Activated CD4-positive, alpha-beta T cell treated with anti-CD3 and anti-CD28 coated beads for 4 hours (primary cell): ENCODE measurements at places on chromosomes 2 and 18.
A peak's percentile ranks its signal among the peaks of the same experiment; 100 is the strongest.

- DNase-seq, result no peak
Measured at GRCh38 chr2:3535794-3536681, 16.7 kb upstream of the ADI1 start.

DNA sequence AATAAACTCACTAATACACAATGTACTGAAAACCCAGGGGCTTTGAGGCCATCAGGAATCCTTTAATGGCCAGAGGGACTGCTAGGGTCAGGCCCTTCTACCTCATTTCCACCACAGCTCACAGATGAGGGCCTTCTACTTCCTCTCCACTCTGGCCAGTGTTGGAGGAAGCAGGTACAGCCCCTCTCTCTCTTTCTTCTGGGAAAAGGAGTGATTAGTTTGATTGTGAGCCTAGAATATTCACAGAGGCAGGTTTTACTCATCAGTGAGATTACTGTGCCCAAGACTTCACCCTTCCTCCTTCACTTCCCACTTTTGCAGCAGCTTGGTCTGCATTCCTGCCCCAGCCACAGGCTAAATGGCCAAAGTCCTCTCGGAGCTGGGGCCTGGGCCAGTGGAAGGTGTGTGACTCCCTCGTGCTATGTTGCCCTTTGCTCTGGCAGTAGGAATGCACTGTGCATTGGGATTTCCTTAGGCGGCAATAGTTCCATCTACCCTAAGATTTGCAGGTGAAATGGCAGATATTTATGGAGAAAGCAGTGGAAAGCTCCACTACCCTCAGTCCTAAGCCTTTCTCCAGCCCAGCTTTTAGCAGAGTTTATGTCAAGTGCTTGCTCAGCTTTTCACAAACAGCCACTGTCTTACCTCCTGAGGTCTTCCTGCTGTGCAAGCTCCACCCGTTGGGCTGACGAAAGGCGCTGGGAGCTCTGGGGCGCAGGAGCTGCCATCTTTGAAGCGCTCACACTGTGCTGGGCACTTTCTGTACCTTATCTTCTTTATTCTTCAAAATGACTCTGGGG, 36.2 kb upstream of the YES1 start:
- DNase-seq, result no peak

DNA sequence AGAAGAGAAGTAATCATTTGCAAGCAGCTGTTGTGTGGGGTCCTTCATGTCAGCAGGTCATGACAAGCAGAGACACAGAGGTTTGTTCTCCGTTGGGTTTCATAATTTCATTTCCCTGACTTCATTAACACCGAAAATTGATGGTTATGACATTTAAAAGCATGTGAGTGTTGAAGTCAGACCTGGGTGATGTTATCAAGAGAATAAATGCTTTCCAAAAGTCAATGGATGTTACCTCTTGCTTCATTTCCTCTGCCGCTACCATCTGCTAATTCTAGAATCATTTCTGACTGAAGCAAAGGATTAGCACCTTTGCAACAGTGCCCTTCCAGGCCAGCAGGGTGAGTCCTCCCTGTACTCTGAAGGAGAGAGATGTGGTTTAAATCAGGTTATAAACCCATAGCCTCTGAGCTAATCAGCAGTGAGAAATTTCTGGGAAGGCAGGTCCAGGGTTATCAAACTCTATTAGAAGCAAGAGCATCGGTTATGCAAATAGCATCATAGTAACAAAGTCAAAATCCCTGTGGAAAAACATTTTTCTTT, 446.2 kb downstream of the PIK3C3 start:
- no peak for DNase-seq

DNA sequence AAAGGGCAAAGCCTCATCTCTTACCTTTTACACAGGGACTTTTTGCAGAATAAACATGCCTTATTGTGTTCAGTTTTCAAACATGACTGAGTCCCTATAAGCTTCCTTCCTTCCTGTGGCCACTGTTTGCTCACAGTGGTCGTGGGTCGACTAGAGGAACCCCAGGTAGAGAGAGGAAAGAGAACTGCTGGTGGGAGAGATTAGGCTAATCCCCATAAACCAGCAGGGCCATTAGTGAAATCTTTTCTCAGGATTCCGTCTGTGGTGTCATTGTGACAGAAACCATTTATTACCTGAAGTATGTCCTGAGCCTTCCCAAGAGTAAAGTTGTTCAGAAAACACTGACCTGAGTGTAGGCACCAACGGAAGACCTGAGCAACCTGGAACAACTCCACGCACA, 21.3 kb upstream of the BOD1L2 start:
- DNase-seq, result no peak

DNA sequence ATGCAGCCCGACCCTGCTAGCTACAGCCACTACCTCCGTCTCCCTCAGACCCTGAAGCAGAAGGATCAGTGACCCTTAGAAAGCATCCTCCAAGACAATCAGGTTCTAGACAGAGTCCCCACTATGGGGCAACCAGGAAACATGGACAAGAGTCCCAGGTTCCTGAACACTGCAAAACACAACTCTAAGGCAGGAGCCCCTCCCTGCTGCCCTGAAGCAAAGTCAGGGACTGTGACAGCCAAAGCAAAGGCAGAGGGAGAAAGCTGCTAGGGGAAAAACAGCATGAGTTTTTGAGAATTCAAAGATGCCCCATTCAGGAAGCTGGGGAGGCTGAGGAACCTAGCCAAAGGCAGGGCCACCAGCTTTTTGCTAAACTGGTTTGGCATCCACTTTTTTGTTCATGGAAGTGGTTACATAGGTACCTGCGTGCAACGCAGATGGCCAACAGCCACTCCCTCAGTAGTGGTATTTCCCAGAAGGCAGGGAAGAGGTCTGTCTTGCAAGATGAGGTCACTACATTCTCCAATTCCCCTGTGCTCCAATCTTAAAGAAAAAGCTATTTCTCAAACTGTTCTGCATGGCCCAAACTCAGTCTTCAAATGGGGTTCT, 33.2 kb downstream of the MYO5B start:
- DNase-seq, result no peak

DNA sequence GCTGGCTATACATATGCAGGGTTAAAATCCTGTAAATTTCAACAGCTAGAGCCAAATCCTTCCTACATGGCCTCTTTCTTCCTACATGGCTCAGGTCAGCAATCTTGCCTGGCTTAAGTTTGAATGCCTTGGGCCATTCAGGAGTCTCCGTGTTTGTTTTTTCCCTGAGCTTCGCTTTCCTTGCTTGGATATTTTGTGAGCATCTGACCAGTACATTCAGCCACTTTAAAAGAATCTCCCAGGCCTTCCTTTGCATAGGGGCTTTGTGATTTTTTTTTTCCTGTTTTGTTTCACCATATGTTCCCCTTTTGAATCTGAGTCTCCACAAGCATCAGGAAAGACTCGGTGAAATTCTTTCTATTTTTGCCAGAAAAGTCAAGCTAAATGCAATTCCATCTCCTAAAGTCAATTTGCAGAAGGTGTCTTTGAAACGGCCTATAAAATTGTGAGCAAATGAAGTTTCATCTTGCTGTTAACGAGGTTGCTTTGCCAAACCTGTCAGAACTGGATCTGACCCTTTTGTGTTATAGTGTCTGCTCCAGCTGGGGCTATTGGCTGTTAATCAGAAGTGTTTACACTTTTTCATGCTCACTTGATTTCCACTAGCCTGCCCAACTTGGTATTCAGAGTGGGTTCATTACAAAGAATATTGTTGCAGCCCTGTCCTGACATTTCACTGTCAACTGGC, 256.9 kb downstream of the DCC start:
- no peak for DNase-seq

GRCh38 chr2:206642075-206643025, at the start of gene FAM237A:
TSS of gene FAM237A (plus strand) at chr2:206642487. CDS start at chr2:206644237, 1,750 bp downstream.
- no peak for DNase-seq

- DNase-seq, result no peak
Measured at GRCh38 chr2:147398996-147399395, 445.8 kb upstream of the ACVR2A start.

- no peak for DNase-seq
Measured at GRCh38 chr2:202060218-202060617, 12.8 kb upstream of the KIAA2012 start.

GRCh38 chr2:105329561-105330495, at the start of gene TGFBRAP1:
TSS of gene TGFBRAP1 (minus strand) at chr2:105329735. CDS start at chr2:105308301, 21,434 bp downstream.
- peak; percentile 43 for DNase-seq

GRCh38 chr2:165953306-165953654, 296 bp downstream of the TTC21B start:
- DNase-seq, result no peak

GRCh38 chr2:19774805-19775176, 127.0 kb downstream of the TTC32 start:
- DNase-seq, result no peak

GRCh38 chr2:105364436-105365139, 27.2 kb downstream of the C2orf49 start:
- DNase-seq, result no peak

- DNase-seq, result no peak
Measured at GRCh38 chr2:168530982-168531622, 75.0 kb downstream of the CERS6 start.
